ENCODE measurements at places on chromosomes 16 and 17. TPM values are rescaled to one million over a fixed set of nuclear protein-coding genes. Genes with fewer than 3 reads are reported as not detected.

DNA sequence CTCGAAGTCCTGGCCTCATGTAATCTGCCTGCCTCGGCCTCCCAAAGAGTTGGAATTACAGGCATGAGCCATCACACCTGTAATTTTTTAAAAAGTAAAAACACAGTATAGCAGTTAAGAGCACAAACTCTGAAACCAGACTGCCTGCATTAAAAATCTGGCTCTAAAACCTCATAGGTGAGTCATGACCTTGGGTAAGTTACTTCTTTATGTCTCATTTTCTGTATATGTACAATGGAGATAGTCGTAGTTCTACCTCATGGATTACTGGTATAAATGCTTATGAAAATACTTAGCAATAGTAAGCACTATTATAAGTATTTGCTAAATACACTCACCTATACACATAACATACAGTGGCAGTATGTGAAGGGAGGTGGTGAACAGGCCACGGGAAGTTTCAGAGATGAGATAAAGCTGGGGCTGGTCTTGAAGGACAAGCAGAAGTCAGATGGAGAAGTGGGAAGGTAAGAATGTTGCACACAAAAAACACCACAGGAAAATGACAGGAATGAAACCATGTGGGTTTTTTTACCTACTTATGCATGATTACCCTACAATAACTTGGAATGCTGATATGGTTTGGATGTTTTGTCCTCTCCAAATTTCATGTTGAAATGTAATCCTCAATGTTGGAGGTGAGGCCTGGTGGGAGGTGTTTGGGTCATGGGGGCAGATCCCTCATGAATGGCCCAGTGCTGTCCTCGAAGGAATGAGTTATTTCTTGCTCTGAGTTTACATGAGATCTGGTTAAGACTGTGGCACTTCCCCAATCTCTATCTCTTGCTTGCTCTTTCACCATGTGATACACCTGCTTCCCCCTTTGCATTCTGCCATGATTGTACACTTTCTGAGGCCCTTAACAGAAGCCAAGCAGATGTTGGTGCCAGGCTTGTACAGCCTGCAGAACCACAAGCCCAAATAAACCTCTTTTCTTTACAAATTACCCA lies 33.9 kb downstream of the ZNF652 start:
- H3K4me1 ChIP-seq = no peaks in the 10 kb centered on the region
- H3K27ac ChIP-seq = no peak overlapping the region
- H3K36me3 ChIP-seq = no peaks in the 10 kb centered on the region
- no peaks in the 10 kb centered on the region for H3K27me3 ChIP-seq
- no peak for DNase-seq

CSH1 gene
- total RNA-seq = not detected

- DNase-seq = peak; percentile 23
- H3K27me3 ChIP-seq = no peaks in the 10 kb centered on the region
- H3K27ac ChIP-seq = no peak overlapping the region
- no peak overlapping the region for H3K4me3 ChIP-seq
These were observed 47.4 kb downstream of the AXIN2 start for GRCh38 chr17:65514082-65514481.

GRCh38 chr17:12987120-12987519 lies 30.7 kb downstream of the ELAC2 start:
- no peak overlapping the region for H3K4me3 ChIP-seq
- H3K36me3 ChIP-seq = peaks cover 26% of the 10 kb centered on the region
- H3K27me3 ChIP-seq = no peaks in the 10 kb centered on the region
- DNase-seq = peak; percentile 75
- H3K27ac ChIP-seq = peak overlapping the region; percentile 42
- H3K4me1 ChIP-seq = no peaks in the 10 kb centered on the region

All from endodermal cell (in vitro differentiated cells).